Stimulated activated CD8-positive, alpha-beta memory T cell treated with anti-CD3 and anti-CD28 coated beads, Interleukin-4, amount 100 ng/mL, for 4 hours (primary cell): ENCODE measurements at places on chromosomes 3 and 15.

- DNase-seq = no peak
Observed at GRCh38 chr3:71397726-71398125, 185.8 kb downstream of the FOXP1 start.

- no peak for DNase-seq
Observed at GRCh38 chr15:34233614-34234013, 8.8 kb downstream of the EMC4 start.

- no peak for DNase-seq
Observed at GRCh38 chr15:42863572-42864239, 56.9 kb downstream of the TTBK2 start.

GRCh38 chr15:85558848-85559247, 178.4 kb downstream of the AKAP13 start:
- no peak for DNase-seq

GRCh38 chr3:155701882-155702465, 42.9 kb downstream of the PLCH1 start:
- no peak for DNase-seq
